ENCODE measurements at places on chromosomes 5 and 9. TPM values are rescaled to one million over a fixed set of nuclear protein-coding genes. Genes with fewer than 3 reads are reported as not detected.

The MPDZ gene
- not detected for total RNA-seq

The GARIN3 gene
- total RNA-seq = 0.13 TPM

The SH3PXD2B gene
- total RNA-seq = 0.25 TPM

DNA sequence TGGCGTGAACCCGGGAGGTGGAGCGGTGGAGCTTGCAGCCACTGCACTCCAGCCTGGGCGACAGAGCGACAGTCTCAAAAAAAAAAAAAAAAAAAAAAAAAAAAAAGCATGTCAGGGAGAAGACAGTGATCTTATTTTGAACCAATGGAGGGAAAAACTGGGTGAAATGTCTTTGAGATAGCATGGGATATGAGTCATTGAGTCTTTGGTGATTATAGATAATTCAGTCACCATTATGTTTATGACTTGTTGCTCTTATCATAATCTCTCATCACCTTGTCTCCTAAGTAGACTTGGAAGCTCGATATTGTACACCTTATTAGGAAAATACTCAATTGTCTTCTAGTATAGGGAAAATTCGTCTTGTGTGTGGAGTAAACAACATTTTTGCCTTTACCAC lies 55.1 kb upstream of the KDM4C start:
- peak overlapping the region; percentile 85 for H3K4me3 ChIP-seq
- H3K36me3 ChIP-seq = peaks cover 4% of the 10 kb centered on the region
- H3K27ac ChIP-seq = peak overlapping the region; percentile 72
- no peaks in the 10 kb centered on the region for H3K27me3 ChIP-seq
- H3K4me1 ChIP-seq = peaks cover 15% of the 10 kb centered on the region

- H3K4me1 ChIP-seq = peaks cover 37% of the 10 kb centered on the region
- no peak overlapping the region for H3K27ac ChIP-seq
- no peak for DNase-seq
- no peaks in the 10 kb centered on the region for H3K27me3 ChIP-seq
Measured at GRCh38 chr5:180526269-180526668, 32.1 kb downstream of the CNOT6 start.

- no peaks in the 10 kb centered on the region for H3K36me3 ChIP-seq
- H3K27me3 ChIP-seq = no peaks in the 10 kb centered on the region
- H3K4me3 ChIP-seq = no peak overlapping the region
- H3K4me1 ChIP-seq = peaks cover 11% of the 10 kb centered on the region
- no peak overlapping the region for H3K27ac ChIP-seq
Measured at GRCh38 chr9:135134268-135135022, 47.0 kb downstream of the OLFM1 start.

- peaks cover 32% of the 10 kb centered on the region for H3K4me1 ChIP-seq
- DNase-seq = no peak
- H3K27me3 ChIP-seq = no peaks in the 10 kb centered on the region
- H3K4me3 ChIP-seq = no peak overlapping the region
Measured at GRCh38 chr9:134139081-134139480, 3.2 kb downstream of the WDR5 start.

GRCh38 chr9:116774421-116775180 lies 87.5 kb downstream of the TRIM32 start:
- H3K36me3 ChIP-seq = no peaks in the 10 kb centered on the region
- H3K4me1 ChIP-seq = no peaks in the 10 kb centered on the region
- H3K27me3 ChIP-seq = no peaks in the 10 kb centered on the region
- H3K27ac ChIP-seq = no peak overlapping the region
